ENCODE measurements at places on chromosomes 2 and 18. TPM values are rescaled to one million over a fixed set of nuclear protein-coding genes. Genes with fewer than 3 reads are reported as not detected.

Gene RNF125
- total RNA-seq: 0.20 TPM

Gene MYO5B
- total RNA-seq: 9.4 TPM

Gene RPE
- 58.9 TPM for total RNA-seq

Gene IL36RN
- 0.21 TPM for total RNA-seq

Gene ARHGAP25
- 0.34 TPM for total RNA-seq

Gene HOXD13
- 0.27 TPM for total RNA-seq

All from A549 treated with Mapracorat at 1 μM for 4 hours (cell line).